HS-27A (cell line): ENCODE measurements at places on chromosomes 4 and X.

DNA sequence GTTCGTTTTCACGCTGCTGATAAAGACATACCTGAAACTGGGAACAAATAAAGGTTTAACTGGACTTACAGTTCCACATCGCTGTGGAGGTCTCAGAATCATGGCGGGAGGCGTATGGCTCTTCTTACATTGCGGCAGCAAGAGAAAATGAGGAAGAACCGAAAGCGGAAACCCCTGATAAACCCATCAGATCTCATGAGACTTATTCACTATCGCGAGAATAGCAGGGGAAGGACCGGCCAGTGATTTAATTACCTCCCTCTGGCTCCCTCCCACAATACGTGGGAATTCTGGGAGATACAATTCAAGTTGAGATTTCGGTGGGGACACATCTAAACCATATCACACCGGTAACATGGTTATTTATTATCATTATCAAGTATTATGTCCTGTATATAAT, 2204.5 kb downstream of the ARAP2 start:
- no peak for DNase-seq

DNA sequence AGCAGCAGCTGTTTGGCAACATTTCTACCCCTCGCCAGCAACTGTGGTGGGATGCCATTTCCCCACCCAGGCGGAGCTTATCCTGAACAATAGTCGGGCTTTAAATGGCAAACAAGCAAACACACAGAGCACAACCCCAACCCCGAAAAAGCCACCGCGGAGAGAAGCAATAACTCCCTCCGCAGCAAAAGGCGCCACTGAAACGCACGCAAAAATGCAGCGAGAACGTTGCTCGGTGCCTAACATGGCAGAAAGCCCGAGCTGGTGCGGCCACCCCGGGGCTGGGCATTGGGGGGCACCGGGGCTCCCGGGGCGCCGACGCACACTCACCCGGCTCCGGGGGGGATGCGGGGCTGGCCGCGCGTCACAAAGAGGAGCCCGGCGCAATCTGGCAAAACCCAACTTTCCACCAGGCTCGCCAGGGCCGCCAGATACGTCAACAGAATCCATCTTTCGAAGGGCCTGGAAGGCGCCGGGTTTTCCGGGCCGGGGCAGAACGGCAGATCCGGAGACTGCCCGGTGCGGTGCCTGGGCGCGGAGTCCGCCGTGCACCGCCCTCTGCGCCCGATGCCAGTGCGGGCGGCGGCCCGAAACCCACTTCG, 818 bp downstream of the RAI2 start:
- DNase-seq, result no peak

DNA sequence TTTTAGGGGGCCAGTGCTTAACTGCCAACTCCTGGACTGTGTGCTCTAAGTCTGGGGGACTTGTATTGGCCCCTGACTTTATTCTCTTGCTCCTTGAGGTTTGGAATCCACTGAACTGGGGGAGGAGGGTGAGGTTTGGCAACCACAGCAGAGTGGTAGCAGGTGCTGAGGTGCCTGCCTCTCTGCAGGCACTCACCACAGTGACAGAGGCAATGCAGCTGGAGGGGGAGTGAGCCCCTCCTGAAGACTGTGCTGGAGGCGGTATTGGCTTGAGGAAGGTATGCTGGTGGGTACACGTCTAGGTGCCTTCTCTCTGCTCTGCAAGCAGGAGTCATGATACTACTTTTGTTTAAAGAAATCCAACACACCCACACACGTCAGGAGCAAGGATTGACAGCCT, 24.6 kb downstream of the CFAP299 start:
- DNase-seq, result no peak

DNA sequence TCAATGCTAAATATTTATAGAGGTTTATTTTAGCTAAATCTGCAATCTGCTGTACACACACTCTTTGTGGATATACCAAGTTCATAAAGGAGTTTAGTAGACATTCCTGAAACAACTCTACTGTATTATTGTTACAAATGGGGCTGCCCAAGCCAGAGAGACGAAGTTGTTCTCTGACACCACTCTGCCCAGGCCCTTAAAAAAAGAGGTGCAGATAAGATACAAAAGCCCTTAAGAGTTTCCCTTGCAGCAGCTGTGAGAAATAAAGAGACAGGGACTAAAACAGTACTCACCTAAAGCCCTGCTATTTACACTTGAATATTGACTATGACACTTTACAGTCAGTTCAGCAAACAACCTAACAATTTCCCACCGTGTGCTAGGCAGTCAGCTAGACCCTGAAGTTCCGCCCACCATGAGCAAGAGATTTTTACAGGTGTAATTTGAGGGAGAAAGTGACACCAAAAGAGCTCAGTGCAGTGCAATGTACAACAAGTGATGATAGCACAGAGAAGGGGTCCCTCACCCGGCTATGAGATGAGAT, 191.7 kb downstream of the PRDM5 start:
- no peak for DNase-seq

GRCh38 chr4:64718091-64718490, 308.8 kb upstream of the TECRL start:
- DNase-seq, result peak; percentile 11

DNA sequence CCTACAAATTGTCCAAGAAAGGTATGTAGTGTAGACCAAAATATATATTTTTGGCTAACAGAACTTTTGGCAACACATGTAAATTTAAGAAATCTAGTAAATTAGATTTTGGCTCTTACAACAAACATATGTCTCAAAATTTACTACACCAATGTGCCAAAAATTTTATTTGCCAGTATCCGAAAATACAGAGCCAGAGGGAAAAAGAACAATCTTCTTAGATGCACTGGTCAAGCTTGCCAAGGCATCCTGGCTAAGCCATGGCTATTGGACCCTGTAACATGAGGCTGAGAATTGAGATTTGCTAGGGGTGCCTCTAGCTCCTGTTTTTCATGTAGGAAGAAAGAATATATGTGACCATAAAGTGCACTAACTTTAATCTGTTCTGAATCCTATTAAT, 91.8 kb downstream of the GABRG1 start:
- DNase-seq, result no peak

GRCh38 chr4:8107146-8107657, 51.4 kb downstream of the ABLIM2 start:
- DNase-seq, result no peak

DNA sequence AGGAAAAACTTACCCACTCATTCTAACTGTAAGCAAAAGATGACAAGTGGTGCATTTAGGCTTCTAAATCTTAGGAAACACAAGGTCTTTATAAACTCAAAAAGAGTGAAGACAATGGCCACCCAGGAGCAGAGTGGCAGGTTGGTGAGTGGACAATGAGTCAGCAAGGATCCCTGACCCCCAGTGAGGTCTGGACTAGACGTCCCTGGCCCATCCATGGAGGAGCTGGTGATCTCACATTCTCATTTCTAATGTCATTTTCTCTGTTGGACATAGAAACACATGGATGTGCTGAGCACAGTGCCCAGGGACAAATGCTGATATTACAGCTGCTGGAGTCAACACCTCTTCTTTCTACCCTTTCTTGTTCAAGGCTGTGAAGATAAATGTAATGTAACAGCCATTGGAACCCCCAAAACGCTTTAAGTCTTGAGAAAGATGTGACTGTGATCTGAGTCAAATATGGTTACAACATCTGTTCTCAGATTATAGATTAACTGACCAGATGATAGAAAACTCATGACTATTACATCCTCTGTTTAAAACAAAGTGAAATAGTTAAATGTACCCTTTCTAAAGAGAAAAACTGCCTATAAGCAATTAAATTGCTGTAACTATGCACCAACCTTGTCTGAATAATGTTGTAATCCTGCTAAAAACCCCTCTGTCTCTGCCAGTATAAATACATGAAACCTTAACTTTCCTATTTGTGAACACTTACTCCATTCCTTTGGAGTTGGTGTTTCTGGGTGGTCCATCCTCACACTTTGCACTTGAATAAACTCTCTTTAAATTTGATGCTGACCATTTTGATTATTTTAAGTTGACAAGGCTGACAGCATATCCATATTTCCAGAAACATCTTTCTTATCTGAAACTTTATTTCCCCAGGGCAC, 92.7 kb downstream of the USP46 start:
- no peak for DNase-seq

GRCh38 chrX:122866532-122866931, 317.5 kb upstream of the GRIA3 start:
- no peak for DNase-seq

- no peak for DNase-seq
Observed at GRCh38 chrX:31287861-31288260, 216.0 kb upstream of the FTHL17 start.
